ENCODE measurements at places on chromosomes 6 and 20.

- no peak for DNase-seq
These were observed 137.0 kb downstream of the FOXA2 start for GRCh38 chr20:22447447-22447778.

- no peak for DNase-seq
These were observed 165.8 kb upstream of the SUPT3H start for GRCh38 chr6:45543298-45544235.

DNA sequence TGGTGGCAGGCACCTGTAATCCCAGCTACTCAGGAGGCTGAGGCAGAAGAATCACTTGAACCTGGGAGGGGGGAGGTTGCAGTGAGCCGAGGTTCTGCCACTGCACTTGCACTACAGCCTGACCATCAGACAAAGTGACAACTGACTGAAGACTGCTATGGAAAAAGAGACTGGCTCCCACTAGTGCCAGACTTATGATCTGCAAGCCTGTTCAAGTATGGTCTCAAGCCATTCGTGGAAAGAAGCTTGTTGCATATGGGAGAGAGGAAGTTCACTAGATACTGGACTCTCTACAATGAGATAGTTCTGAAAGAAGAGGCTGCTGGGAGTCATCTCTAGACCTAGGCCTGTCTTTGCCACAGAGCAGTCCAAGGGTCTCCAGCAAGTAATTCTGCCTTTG, 26.7 kb downstream of the MDN1 start:
- no peak for DNase-seq

GRCh38 chr20:57838670-57839151, 128.9 kb upstream of the PMEPA1 start:
- DNase-seq: no peak

- no peak for DNase-seq
These were observed 11.2 kb downstream of the BMP6 start for GRCh38 chr6:7737106-7737505.

DNA sequence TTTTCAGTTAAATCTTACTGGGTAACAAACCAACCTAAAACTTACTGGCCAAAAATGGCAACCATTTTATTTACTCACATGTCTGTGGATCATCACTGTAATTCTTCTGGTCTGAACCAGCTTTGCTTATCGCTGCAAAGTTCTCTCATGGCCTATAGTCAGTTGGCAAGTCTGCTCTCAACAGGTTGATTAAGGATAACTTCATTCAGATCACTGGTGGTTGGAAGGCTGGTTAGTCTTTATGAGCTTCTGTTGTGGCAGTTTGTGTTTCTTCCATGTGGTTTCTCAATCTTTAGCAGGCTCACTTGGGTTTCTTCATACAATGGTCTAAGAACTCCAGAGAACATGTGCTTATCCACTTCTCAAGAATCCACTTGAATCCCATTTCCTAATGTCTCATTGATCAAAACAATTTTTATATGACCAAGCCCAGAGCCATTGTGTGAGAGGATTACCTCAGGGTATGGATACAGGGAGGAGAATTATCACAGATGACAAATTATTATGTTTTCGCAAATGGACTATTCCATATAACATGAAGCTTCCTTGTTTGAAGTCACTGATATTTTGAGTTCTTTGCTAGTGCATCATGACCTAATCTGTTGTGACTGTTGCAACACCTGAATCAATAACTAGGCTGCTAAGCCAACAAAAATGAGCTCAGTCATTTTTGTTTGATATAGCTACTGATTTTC, 155.4 kb upstream of the BMP2 start:
- DNase-seq: no peak

GRCh38 chr6:25360621-25361020, 81.4 kb downstream of the CARMIL1 start:
- DNase-seq: no peak

- DNase-seq: no peak
These were observed 133.0 kb downstream of the GPX5 start for GRCh38 chr6:28658475-28659249.

GRCh38 chr6:148758492-148758891, 11.7 kb downstream of the UST start:
- no peak for DNase-seq

- no peak for DNase-seq
These were observed 195.2 kb upstream of the CDH4 start for GRCh38 chr20:61056627-61057442.

DNA sequence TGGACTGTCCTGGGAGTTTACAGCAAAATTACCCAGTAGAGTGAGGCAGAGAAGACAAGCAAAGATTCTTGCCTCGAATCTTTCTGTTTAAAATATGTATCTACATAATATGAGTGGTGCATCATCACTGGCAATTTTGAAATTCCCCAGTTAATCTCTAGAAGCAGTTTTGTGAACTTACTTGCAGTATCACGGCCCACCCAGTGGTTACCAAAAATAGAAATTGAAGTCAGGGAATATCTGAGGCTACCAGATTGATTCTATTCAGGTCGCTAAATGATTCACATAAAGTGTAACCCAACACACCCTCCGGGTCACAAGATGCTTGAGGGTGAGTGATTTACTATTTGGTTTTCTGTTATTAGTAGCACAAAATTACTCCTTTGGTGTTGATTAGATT, 111.9 kb downstream of the PPP1R14C start:
- DNase-seq: no peak

DNA sequence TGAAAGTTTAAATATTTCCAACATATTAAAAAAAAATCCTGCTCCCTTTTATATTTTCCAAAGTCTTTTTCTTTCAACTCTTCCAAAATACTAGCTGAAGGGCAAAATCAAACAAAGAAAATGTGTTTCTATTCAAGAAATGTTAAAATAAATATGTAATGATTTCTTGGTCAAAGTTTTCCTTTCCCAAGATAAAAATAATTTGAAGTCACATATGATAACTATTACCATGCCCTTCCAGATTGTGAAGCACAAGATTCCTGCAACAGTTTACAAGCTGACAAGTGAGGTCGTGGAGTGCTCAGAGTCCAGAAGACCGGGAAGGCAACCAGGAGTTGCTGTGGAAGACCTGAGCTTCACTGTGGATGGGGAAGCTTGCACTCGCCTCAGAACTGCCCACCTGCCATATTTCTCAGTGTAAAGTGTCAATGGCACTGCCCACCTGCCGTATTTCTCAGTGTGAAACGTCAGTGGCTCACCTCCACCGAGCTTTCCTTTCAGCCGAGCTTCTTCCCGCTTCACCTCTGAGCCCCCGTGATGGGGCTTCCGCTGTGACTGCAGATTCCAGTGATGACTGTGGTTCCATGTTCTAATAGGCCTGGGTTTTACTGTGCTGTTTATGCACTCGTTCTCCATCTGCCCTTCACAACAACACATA, 160.5 kb downstream of the THBS2 start:
- DNase-seq: no peak

GRCh38 chr20:20699917-20700316, 12.5 kb downstream of the RALGAPA2 start:
- no peak for DNase-seq

- no peak for DNase-seq
These were observed 49.8 kb upstream of the ERVFRD-1 start for GRCh38 chr6:11161031-11161956.
